ENCODE measurements at places on chromosomes 7 and 10. TPM values are rescaled to one million over a fixed set of nuclear protein-coding genes. Genes with fewer than 3 reads are reported as not detected.

DNA sequence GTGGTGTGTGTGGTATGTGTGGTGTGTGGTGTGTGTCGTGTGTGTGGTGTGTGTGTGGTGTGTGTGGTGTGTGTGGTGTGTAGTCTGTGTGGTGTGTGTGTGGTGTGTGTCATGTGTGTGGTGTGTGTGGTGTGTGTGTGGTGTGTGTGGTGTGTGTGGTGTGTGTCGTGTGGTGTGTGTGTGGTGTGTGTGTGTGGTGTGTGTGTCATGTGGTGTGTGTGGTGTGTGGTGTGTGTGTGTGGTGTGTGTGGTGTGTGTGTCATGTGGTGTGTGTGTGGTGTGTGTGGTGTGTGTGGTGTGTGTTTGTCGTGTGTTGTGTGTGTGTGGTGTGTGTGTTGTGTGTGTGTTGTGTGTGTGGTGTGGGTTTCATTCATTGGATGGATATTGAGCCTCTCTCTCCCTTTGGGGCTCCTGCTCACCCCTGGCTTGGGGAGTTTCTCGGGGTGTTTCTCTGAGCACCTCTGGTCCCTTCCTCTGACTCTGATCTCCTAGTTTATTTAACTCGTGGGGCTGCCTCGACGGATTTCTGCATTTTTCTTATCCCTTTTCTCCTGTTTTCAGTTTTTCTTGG, 145.8 kb downstream of the DNAJB6 start:
- peaks cover 14% of the 10 kb centered on the region for H3K4me1 ChIP-seq
- no peak for DNase-seq
- peaks cover 5% of the 10 kb centered on the region for H3K36me3 ChIP-seq
- H3K27ac ChIP-seq: no peak overlapping the region

DNA sequence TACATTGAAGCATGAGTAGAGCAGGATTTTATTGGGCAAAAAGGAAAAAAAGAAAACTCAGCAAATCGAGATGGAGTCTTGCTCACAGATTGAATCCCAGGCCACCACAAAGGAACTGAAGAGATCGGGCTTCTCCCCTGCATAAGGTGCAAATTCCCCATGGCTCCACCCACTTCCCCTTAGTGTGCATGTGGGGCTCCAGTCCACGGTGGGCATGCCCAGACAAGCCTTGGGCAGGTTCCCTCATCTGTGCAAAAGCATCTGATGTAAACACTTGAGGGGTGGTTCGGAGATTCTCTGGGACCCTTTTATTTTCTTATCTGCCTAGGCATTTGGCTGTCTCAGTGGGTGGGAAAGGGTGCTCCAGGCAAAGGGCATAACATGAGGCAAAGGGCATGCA, 150.7 kb downstream of the CFTR start:
- no peak overlapping the region for H3K27ac ChIP-seq
- no peaks in the 10 kb centered on the region for H3K27me3 ChIP-seq
- no peaks in the 10 kb centered on the region for H3K36me3 ChIP-seq
- no peaks in the 10 kb centered on the region for H3K4me1 ChIP-seq
- no peak overlapping the region for H3K4me3 ChIP-seq

EBF3 gene
- not detected for total RNA-seq

GRCh38 chr10:2462581-2462980, 604.8 kb upstream of the PFKP start:
- H3K4me1 ChIP-seq: no peaks in the 10 kb centered on the region
- H3K36me3 ChIP-seq: no peaks in the 10 kb centered on the region
- no peak for DNase-seq
- no peak overlapping the region for H3K4me3 ChIP-seq

Data from activated T-cell treated with anti-CD3 and anti-CD28 coated beads, Interleukin-2, amount 50 U/mL, for 72 hours (primary cell).